Glutamatergic neuron (in vitro differentiated cells): ENCODE measurements at places on chromosomes 12 and 14. TPM values are rescaled to one million over a fixed set of nuclear protein-coding genes. Genes with fewer than 3 reads are reported as not detected.

DNA sequence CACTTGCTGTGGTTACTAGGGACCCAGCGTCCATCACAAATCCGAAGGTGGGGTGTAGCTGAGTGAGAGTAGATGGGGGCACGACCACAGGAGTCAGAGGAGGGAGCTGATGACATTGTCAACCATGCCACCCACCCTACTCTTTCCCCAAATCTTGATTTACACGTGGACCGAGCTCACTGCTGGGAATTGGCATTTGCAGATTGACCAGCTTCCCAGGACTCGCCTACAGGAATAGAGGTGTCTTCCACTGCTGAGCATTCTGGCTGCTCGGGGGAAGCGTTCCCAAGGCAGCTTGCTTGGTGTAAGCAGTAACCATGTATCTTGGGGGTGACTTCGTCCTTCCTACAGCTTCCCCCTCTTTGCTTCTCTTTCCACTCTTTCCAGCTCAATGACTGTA, 353 bp upstream of the PTPRR start:
- H3K4me1 ChIP-seq = peaks cover 11% of the 10 kb centered on the region
- peak overlapping the region; percentile 61 for H3K4me3 ChIP-seq
- DNase-seq = no peak
- no peaks in the 10 kb centered on the region for H3K27me3 ChIP-seq

- H3K27ac ChIP-seq = no peak overlapping the region
- no peak overlapping the region for H3K4me3 ChIP-seq
- H3K36me3 ChIP-seq = peaks cover 4% of the 10 kb centered on the region
- no peaks in the 10 kb centered on the region for H3K4me1 ChIP-seq
- H3K27me3 ChIP-seq = no peaks in the 10 kb centered on the region
These were observed 1469.3 kb downstream of the AACS start for GRCh38 chr12:126534495-126534894.

GRCh38 chr14:85413836-85414526, 116.0 kb upstream of the FLRT2 start:
- H3K36me3 ChIP-seq = no peaks in the 10 kb centered on the region
- no peak for DNase-seq
- no peak overlapping the region for H3K4me3 ChIP-seq

DNA sequence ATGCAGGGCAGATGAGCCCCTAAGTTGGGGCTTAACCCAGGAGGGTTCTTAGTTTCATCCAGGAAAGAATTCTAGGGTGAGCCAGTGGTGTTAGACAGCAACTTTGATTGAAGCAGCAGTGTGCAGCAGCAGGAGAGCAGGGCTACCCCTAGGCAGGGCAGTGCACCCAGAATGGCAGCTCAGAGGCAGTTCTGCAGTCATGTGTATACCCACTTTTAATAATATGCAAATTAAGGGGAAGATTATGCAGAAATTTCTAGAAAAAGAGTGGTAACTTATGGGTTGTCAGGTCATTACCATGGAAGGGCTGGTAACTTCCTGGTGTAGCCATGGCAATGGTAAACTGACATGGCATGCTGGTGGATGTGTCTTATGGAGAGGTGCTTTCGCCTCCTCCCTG, 297.5 kb downstream of the PCNX1 start:
- no peak overlapping the region for H3K4me3 ChIP-seq
- no peak overlapping the region for H3K27ac ChIP-seq
- no peak for DNase-seq
- no peaks in the 10 kb centered on the region for H3K4me1 ChIP-seq
- peaks cover 11% of the 10 kb centered on the region for H3K36me3 ChIP-seq
- H3K27me3 ChIP-seq = no peaks in the 10 kb centered on the region

GRCh38 chr14:68734231-68734732, 58.6 kb downstream of the ZFP36L1 start:
- H3K27ac ChIP-seq = no peak overlapping the region
- H3K4me3 ChIP-seq = no peak overlapping the region
- DNase-seq = no peak
- H3K4me1 ChIP-seq = peaks cover 12% of the 10 kb centered on the region
- H3K36me3 ChIP-seq = no peaks in the 10 kb centered on the region
- H3K27me3 ChIP-seq = peaks cover 11% of the 10 kb centered on the region

GRCh38 chr12:72509891-72510290, 237.7 kb downstream of the TRHDE start:
- peak overlapping the region; percentile 21 for H3K4me3 ChIP-seq

Gene IL23A
- total RNA-seq = 0.42 TPM

Gene TEX52
- not detected for total RNA-seq

Gene LMNTD1
- total RNA-seq = 1.1 TPM

Gene PLA2G1B
- not detected for total RNA-seq

Gene FGF23
- total RNA-seq = not detected
